Stomach (tissue), 19 donors: ENCODE measurements at places on chromosomes 1 and 21. TPM values are rescaled to one million over a fixed set of nuclear protein-coding genes. Genes with fewer than 3 reads are reported as not detected.
A peak's percentile ranks its signal among the peaks of the same experiment; 100 is the strongest.

DNA sequence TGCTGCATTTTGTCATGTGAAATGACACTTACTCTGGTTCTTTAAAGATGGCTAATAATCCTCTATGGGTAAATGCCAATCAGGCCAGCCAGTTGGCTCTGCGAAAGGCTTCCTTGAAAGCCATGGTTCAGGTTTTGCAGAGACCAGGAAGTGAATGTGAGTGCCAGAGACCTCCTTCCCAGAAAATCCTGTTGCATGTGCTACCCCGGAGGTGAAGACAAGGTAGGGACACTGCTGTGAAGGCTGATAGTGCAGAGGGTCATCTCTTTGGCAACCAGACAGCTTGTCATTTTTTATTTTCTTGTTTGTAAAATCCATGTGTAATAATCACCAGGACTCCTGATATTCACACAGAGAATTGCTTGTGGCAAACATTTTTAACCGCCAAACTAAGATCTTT lies 18.7 kb downstream of the LRRC8D start:
- DNase-seq: no peak

- no peak for DNase-seq
Measured at GRCh38 chr1:107741242-107741641, 223.7 kb downstream of the VAV3 start.

- DNase-seq: no peak
Measured at GRCh38 chr1:228217551-228218344, 9.9 kb downstream of the OBSCN start.

- DNase-seq: no peak
Measured at GRCh38 chr21:26756491-26757159, 88.6 kb downstream of the ADAMTS1 start.

The NDC1 gene
- total RNA-seq: 8.9 TPM

DNA sequence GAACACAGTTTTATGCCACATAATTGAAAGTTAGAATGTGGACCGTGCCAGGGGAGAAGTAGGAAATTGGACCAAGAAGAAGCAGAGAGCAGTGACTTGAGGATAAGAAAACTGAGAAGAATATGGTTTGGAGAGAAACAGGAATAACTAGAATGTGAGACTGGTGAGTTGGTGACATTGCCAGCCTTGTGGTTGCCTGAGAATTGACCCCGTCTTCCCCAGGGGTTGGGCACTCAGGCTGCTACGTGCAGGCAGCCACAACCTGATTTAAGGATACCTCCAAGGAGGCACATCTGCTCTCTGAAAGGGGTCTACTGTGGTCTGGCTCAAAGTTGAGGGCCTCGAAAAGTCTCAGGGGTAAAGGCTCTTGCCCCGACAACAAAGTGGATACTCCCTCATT lies 112.1 kb upstream of the ARTN start:
- DNase-seq: no peak

DNA sequence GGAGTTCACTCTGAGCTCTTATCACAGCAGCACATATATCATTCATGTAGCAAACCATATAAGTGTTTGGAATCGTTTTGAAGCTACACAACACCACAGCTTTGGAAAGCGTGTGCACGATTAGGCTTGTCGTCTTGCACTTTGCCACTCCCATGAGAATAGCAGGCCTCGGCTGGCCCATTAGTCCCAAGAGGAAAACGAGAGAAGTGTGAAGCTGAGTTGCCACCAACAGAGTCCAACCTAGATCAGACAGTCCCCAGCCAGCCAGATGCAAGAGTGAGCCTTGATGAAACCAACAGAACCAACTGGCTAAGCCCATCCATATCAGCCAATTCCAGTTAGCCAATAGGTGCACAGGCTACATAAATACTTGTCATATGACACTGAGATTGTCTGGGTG lies 238.4 kb downstream of the C1orf94 start:
- DNase-seq: no peak

DNA sequence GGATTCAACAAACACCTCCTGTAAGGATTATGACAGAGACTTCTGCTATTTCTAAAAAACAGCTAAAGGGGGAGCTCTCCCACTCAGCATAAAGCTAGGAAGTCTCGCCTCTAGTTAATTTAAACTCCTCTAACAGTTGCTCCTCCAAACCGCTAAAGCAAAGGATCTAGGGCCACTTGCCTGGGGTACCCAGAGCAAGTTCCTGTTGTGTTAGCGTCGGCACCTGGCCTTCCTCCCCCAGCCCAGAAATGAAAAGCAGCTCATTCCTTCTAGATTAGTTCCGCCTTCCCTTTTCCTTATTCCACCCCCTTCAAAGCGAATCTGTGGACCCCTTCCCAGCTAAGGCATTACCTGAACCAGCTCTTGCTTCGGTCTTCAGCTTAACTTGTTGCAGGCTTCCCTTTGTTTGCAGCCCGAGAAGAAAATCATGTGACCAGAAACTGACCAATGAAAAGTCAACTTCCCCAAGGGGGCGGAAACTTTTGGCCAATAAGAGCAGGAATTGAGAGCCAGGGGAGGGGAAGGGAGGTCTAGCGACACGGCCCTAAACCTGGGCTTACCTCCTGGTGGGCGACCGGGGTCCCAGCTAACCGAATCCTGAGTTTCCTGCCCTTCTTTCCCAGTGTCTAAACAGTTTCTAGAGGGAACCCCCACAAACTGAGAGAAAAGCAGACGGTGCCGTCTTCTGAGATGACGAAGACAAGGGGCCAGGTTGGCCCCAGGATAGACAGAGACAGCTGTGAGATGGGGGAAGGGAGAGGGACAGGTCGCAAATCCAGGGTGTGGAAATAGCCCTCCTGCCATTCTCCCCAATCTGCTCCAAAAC lies at the start of gene PBXIP1:
PBXIP1 (minus strand) TSS at position 382 of the 826 bp plus-strand sequence. CDS start 2,378 bp downstream, outside the sequence.
- DNase-seq: peak; percentile 97

The C1orf185 gene
- total RNA-seq: not detected

The FOXD2 gene
- not detected for total RNA-seq

DNA sequence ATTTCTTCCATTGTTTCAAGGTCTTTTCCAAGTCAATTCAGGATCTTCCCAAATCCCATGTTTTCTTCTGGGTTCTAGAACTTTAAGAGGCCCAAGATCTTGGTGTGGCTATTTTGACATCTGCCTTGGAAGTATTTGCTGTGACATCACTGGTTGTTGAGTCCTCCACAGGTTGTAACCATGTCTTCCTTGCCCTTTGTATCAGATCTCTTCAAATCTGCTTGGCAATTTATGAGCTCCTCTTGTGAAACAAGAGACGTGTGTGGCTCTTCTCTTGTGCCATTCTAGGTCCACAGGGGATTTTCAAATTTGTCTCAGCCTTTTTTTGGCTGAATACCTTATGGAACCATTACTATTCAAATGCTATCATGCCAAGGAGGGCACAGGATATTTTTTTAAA lies 60.3 kb upstream of the KCNK2 start:
- no peak for DNase-seq

DNA sequence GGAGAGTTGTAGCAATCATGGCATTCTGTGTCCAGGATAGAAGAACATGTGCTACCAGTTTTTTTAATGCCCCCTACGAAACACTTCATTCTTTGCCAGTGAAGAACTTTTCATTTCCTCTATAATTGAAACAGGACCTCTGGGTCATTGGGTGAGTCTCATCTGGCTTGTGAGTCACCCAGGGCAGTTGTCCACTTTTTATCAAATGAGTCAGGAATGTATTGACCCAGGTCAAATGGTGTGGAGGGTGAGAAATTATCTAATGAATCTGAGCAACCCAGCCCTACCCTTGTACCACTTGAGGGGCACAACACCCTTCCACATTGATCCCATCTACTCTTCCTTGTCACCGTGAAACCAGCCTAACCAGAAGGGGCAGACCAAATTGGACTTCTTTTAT lies 417.3 kb upstream of the PROX1 start:
- DNase-seq: no peak

The CD52 gene
- total RNA-seq: not detected

DNA sequence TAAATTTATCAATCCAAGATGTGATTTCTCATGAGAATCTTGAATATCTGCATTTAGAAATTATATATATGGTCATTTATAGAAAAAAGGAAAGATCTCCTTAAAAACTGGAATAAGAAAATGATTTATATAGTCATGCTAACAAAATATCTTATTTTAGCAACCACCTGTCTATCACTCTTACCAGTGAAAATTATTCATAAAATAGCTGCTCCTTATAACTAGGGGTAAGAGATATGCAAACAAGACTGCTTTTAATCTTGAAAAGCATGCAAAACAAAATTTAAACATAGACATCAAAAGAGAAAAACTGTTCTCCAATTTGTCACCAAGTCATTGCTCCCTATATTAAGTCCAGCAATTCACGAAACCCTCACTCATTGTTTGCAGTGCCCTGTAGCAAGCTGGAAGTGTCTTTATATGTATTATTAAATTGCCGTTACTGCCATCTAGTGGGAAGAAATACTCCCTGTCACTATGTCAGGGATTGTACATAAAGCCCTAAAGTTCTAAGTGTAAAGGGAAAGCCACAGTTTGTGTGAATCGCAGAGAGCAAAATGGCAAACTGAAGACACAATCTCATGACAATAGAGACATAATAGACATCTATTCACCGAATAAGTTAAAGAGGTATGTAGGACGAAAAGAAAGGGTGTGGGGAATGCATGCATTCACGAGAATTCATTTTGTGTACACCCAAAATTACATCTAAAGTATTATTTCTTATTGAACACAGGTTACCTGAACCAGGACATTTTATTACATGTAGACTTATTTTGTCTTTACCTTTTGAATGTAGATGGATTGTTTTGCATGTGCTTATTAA lies 600.5 kb downstream of the USP25 start:
- DNase-seq: peak; percentile 90

The ZBTB8OS gene
- 10.4 TPM for total RNA-seq

The C1QA gene
- total RNA-seq: 2.9 TPM

The KIF21B gene
- 3.2 TPM for total RNA-seq

DNA sequence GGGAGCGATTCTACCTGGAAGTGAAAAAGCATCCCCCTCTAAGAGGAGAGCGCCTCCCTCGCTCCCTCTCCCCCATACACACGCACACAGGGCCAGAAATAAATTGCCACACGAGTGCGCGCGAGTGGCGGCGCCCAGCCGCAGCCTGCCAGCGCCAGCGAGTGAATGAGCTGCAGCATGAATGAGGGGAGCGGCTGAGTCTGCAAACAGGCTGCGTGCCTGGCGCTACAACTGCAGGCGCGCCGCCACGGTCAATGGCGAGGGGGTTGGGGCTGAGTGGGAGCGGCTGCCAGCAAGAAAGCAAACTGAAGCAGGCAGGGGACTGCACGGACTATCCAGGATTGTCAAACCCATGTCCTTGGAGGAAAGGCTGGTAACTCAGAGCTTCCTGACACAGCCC lies 2.2 kb downstream of the CAMK1G start:
- peak; percentile 92 for DNase-seq

The OR2AK2 gene
- not detected for total RNA-seq

GRCh38 chr1:46615735-46616134 lies 876 bp downstream of the MOB3C start:
- DNase-seq: no peak

The CFAP141 gene
- total RNA-seq: not detected

The CASQ1 gene
- total RNA-seq: not detected

- no peak for DNase-seq
Measured at GRCh38 chr1:62038594-62039284, 155.9 kb upstream of the L1TD1 start.

GRCh38 chr1:24107462-24108138 lies 4.3 kb downstream of the MYOM3 start:
- peak; percentile 45 for DNase-seq

GRCh38 chr1:175493321-175494010 lies 249.9 kb downstream of the TNR start:
- no peak for DNase-seq

DNA sequence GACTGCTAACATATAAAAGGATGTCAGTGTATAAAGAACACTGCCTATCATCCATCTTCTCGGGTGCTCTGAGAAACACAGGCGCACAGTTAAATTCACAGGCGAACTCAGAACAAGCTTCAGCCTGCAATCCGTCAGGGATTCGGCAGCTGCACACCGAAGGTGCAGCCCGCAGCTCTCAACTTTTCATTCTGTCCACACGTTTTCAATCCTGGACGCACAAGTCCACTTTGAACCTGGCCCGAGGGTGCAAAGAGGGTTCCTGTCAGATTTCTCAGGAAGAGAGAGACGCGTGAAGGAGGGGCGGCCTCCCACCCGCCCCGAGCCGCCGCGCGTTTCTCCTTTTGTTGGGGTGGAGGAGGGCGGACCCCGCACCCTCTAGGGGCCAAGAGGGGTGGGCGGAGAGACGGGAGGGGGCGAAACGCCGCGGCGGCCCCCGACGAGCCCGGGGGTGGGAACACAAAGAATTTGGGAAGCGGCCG lies 724 bp downstream of the DOCK7 start:
- DNase-seq: peak; percentile 73

The C1orf141 gene
- total RNA-seq: not detected

- no peak for DNase-seq
Measured at GRCh38 chr1:47362828-47363227, 29.2 kb downstream of the CMPK1 start.

- no peak for DNase-seq
Measured at GRCh38 chr1:24707687-24708086, 37.6 kb upstream of the CLIC4 start.

The BTBD19 gene
- total RNA-seq: 2.9 TPM

DNA sequence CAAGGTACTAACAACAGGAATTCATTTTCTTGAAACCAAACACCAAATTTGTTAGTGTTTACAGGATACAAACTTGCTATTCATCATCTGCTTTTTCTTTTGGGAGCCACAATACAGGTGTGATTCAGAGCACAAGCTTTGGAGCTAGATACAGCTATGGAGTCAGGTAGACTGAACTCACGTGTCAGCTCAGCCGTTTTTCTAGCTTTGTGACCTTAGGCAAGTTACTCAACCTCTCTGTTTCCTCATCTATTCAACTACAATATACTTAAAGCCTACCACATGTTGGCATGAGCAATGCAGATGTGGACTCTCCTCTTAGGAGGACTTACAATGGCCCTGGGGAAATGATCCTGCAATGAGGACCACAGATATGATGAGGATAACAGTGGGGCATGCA lies 6.3 kb downstream of the HTR1D start:
- DNase-seq: no peak

DNA sequence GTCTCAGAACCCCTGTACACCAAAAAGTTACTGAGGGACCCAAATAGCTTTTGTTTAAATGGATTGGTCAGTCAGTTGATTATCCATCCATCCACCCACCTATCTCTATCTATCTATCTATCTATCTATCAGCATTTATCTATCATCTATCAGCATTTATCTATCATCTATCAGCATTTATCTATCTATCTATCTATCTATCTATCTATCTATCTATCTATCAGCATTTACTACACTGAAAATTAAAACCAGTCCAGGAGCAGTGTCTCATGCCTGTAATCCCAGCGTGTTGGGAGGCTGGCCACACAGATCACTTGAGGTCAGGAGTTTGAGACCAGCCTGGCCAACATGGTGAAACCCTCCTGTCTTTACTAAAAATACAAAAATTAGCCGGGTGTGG lies 47.1 kb downstream of the CLSTN1 start:
- no peak for DNase-seq

- DNase-seq: peak; percentile 92
Measured at GRCh38 chr1:205658943-205659581, 21.2 kb downstream of the SLC45A3 start.

The CASZ1 gene
- 24.6 TPM for total RNA-seq

The KPRP gene
- not detected for total RNA-seq

GRCh38 chr1:197392541-197392940 lies 124.5 kb downstream of the CRB1 start:
- DNase-seq: no peak
